ENCODE measurements at places on chromosomes 3 and 15. TPM values are rescaled to one million over a fixed set of nuclear protein-coding genes. Genes with fewer than 3 reads are reported as not detected.

- no peak for DNase-seq
Observed at GRCh38 chr3:14297305-14297704, 105.1 kb upstream of the SLC6A6 start.

DNA sequence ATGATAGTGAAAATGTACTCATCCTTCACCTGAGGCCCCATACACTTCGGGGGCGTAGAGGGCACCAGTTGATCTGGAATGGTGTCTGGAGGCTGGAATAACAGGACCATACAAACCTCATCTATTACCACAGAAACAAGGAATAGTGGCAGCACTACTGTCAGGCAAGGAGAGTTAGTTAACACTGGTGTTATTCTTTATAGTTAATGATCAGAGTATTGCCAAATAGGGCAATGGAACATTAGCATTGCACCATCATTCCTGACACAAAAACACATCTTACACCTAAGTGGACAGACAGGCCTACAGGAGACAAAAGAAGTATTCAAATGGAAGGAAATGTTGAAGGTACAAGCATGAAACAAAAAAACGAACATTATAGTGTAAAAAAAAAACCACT lies 137.0 kb upstream of the UBP1 start:
- DNase-seq: no peak

DNA sequence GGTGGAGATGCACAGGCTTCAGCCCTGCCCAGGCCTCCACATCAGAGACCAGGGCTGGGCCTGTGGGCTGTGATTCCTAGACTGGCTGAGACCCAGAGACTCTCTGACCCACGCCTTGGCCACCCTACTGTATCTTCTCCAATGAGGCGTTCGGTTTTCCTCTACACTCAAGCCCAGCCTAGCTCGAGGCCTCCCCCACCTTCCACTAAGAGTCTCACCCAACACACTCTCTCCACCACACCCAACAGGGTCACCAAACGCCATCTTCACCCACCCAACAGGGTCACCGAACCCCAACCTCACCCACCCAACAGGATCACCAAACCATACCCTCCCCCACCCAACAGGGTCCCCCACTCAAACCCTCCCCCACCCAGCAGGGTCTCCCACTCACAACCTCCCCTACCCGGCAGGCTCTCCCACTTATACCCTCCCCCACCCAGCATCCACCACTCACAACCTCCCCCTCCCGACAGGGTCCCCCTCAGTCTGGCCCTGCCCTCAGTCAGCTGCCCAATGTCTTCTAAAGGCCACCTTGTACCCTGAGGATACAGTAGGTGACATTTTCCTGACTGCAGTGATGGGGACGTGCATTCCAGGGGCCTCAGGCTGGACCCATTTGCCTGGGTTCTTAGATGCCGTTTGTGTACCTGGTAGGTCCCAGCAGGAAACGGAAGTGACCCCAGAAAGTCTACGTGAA lies 20.4 kb downstream of the CFAP100 start:
- DNase-seq: no peak

DNA sequence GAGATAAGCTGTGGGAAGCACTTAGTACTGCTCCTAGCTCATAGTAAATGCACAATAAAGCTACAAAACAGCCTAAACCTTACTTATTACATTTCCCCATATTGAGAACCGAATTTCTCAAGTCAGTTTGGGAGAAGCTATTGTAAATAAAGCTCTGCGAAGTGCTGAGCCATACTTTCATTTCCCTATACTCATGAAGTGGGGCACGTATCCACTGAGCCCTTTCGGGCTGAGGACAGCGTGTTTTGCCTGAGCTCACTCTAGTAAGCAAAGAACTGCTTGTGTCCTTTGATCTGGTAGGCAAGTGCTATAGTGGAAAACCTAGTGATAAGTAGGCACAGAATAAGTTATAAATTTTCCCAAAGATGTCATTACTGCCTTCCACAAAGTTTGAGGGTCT lies 165.0 kb downstream of the RSL24D1 start:
- no peak for DNase-seq

- DNase-seq: no peak
Observed at GRCh38 chr3:58032186-58032585, 24.0 kb downstream of the FLNB start.

- DNase-seq: no peak
Observed at GRCh38 chr15:39869858-39870515, 50.1 kb downstream of the GPR176 start.

- DNase-seq: no peak
Observed at GRCh38 chr3:14921811-14922705, 25.3 kb upstream of the NR2C2 start.

DNA sequence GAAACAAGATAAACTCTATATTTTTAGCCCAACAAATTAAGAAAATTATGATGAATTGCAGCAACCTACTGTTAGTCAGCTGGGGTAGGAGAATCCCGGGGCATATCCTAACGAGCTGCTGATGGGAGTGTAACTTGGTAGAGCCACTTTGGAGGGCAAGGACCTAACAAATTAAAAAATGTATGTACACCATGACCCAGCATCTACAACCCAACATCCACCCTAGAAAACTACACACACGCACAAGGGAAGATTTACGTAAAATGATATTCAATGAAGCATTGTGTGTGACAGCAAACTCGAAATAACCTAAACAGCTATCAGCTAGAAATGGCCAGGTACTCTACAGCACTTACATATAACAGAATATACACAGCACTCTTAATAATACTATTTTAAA lies 1.9 kb downstream of the BCL2A1 start:
- no peak for DNase-seq

GRCh38 chr3:10305331-10305902 lies 12.7 kb upstream of the GHRL start:
- no peak for DNase-seq

DNA sequence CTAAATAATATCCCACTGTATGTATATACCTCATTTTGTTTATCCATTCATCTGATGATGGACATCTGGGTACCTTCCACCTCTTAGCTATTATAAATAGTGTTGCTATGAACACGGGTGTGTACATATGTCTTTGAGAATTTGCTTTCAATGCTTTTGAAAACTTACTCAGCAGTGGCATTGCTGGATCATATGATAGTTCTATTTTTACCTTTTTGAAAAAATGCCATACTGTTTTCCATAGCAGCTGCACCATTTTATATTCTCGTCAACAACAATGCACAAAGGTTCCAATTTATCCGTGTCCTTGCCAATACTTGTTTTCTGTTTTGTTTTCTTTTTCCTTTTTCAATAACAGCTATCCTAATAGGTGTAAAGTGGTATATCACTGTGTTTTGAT lies 77.1 kb downstream of the PEAK1 start:
- no peak for DNase-seq

DNA sequence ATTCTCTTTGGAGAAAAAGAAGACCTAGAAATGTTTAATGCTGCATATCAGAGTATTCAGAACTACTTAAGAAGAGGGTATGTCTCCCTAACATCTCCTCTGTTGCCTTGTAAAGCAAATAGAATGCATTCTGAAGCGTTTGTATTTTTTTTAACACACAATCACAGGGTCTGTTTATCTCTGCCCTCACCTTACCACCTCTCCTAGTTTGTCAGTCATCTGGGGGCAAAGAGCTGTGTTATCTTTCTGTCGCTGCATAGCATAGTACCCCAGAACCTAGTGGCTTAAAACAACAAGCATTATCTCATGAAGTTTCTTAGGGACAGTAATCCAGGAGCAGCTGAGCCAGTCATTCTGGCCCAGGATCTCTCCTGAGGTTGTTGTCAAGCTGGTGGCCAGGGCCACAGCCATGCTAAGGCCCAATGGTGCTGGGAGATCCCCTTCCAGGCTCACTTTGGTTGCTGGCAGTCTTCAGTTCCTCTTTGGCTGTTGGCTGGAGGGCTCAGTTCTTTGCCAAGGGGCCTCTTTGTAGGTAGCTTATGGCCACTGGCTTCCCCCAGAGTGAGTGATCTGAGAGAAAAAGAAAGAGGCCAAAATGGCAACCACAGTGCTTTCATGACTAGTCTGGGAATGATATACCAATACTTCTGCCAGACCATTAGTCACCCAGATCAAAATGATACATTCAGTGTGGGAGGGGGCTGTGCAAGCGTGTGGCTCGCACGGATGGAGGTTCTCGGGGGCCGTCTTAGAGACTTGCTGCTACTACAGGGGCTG lies 17.8 kb downstream of the EDEM1 start:
- no peak for DNase-seq

DNA sequence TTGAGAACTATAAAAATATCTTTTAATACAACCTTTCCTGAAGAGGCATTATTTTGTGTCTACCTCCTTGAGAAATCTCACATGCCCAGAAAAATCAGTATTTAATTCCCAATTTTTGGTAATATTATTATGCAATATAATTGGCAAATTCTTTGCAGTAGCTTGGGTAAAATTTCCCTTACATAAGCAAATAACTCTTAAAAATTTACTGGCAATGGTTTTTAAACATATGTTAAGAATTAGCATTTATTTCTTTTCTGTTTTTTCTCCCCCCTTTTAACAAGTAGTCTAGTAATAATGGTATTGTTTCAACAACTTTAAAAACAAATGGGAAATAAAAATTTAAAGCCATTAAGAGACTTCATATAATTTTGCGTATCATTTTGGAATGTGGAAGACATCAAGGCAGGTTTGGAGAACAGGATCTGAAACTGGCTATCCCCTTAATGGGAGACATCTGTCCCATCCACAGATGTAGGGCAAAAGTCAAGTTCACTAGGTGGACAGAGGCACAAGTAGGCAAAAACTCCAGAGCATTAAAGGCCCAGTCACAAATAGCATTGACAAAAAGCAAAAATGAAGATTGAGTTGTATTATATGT lies 89.6 kb upstream of the AADACL2 start:
- no peak for DNase-seq

- DNase-seq: no peak
Observed at GRCh38 chr3:128874481-128875180, 4.8 kb upstream of the ACAD9 start.

DNA sequence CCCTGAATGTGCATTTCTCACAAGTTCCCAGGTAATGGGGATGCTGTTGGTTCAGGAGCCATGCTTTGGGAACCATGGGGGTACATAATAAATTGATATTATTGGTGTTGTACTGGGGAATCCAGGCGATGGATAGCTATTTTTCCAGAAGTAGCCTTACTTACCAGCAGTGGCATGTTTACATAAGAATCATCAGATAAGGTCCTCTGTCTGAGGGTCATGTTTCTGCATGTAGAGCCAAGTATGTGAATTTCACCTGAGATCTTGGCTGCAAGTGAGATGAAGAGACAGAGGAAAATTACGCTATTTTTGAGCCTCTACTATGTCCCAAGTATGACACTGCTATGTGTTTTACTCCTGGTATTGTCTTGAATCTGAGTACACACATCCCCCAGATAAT lies 26.3 kb downstream of the GPD1L start:
- DNase-seq: no peak

- no peak for DNase-seq
Observed at GRCh38 chr3:172651936-172652625, 58.8 kb downstream of the NCEH1 start.

- DNase-seq: no peak
Observed at GRCh38 chr3:72739531-72740466, 108.4 kb downstream of the SHQ1 start.

DNA sequence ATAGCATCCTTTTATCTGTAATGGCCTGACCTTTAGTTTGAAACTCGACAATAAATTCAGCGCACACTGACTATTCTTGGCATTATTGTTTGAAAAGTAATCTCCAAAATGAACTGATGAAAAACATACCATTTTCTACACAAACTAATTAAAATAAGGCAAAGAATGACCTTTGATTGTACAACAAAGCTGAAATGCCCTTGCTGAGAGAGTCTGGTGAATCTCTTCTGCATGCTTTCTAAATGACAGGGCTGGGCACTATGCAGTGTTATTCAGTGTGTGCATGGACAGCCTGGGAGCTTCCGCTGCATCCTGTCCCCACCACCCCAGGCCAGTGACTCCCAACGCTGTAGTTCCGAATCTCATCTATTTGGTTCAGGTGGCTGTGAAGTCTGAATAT lies 530.8 kb downstream of the FOXP1 start:
- no peak for DNase-seq

DNA sequence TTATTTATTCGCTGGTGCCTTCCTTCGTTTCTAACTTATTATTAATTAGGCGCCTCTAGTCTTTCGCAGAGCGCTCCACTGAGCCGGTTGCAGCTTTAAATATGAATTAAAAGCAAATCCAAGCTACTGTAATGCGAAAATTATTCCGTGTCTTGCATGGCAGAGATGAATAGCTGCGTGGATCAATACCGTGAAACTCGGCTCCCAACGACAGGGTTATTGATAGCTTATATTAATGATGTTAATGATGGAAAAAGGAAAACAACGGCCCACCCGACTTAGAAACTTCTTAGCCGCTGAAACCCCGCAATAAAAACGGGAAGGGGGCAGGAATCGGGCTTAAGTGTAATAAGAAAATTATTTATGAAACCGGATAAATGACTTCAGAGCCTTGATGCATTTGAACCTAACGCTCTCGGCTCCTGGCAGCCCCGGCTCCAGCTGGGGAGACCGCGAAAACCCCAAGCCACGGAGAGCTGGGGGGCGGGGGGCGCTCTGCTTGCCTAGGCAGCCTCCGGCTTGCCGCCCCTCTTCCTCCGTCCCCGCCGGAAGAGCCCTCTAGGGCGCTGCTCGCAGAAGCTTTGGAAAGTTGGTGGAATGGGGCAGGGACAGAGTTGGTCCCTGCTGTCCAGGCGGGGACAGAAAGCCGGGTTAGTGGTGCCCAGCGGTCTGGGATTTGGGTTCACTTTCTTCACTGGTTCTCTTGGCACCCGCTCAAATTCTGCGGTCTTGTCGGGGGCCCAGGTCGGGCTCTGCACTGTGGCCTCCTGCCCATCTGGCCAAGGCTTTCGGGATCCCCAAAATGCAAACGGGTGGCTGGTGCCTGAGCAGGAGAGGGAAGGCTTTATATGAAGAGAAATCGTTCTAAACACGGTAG lies 7.7 kb upstream of the ONECUT1 start:
- DNase-seq: no peak

DNA sequence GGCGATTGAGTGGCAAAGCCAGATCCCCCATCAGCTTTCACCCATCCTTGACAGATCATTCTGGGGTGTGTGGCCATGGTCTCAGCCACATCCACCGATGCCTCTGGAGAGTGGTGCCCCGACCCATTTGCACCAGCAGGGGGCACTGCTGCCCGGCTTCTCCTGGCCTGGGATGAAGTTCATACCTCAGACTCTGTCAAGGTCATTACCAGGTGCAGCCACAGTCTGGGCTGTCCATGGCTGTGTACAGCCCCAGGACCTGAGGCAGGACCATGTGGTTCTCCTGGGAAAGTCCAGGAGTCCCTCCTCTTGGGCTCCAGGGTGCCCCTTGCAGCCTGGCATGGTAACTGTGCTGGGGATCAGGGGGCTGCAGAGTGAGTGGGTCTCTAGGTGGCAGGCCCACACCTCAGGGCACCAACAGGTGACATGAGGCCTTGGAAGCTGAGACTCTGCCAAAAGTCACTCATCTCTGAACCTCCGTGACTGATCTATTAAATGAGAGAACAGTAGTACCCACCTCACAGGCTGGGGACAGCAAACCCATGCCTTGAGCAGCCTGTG lies 67.2 kb downstream of the CACNA2D2 start:
- DNase-seq: peak; percentile 81

GRCh38 chr15:38853608-38854007 lies 289.0 kb upstream of the RASGRP1 start:
- DNase-seq: no peak

GRCh38 chr15:31352339-31352751 lies 25.7 kb downstream of the KLF13 start:
- DNase-seq: no peak

Gene ANKUB1
- total RNA-seq: not detected

Gene CKMT1A
- total RNA-seq: 0.28 TPM

Gene OR5K4
- total RNA-seq: not detected

Gene ABHD5
- total RNA-seq: 8.2 TPM

Gene CISH
- 200 TPM for total RNA-seq

Gene XYLB
- total RNA-seq: 1.0 TPM

Gene CDHR4
- not detected for total RNA-seq

Gene BCL2A1
- 25.9 TPM for total RNA-seq

Gene CASR
- 0.03 TPM for total RNA-seq

Gene PLA2G4E
- not detected for total RNA-seq

Gene RGMA
- 0.15 TPM for total RNA-seq

All from T-cell (primary cell).